ENCODE measurements at places on chromosomes 3 and 15.

- peak; percentile 57 for DNase-seq
Observed at GRCh38 chr15:71532994-71533393, 277.4 kb upstream of the NR2E3 start.

DNA sequence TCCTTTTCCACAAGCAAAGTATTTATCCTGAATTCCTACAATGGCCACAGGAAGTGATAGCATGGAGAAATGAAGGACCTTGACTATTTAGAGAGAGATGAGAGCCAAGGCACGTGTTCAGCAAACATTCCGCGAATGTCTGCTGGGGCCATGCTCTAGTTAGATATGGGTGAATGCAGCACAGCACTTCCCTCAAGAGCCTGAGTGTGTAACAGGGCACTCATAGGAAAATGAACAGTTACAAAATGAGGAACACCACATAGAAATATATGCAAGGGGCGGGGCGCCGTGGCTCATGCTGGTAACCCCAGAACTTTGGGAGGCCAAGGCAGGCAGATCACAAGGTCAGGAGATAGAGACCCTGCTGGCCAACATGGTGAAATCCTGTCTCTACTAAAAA is 406.9 kb downstream of the NR2F2 start:
- DNase-seq, result peak; percentile 15

DNA sequence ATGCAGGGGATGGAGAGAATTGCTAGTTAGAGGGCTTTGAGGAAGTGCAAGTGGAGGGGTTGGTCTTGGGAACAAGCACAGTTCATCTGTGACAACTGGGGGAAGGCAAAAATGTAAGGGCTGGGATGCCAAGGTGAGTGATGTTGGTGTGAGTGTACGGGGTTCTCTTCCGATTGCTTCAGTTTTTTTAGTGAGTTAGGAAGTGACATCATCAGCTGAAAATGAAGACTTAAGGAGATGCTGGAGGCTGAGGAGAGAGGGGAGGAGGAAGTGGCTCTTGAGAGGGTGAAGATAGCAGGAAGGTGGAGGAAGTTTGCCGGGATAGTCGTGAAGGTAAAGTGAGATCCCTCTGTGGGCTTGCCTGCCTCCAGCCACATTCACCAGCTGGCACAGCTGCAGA is 12.7 kb downstream of the TICRR start:
- DNase-seq, result peak; percentile 53

DNA sequence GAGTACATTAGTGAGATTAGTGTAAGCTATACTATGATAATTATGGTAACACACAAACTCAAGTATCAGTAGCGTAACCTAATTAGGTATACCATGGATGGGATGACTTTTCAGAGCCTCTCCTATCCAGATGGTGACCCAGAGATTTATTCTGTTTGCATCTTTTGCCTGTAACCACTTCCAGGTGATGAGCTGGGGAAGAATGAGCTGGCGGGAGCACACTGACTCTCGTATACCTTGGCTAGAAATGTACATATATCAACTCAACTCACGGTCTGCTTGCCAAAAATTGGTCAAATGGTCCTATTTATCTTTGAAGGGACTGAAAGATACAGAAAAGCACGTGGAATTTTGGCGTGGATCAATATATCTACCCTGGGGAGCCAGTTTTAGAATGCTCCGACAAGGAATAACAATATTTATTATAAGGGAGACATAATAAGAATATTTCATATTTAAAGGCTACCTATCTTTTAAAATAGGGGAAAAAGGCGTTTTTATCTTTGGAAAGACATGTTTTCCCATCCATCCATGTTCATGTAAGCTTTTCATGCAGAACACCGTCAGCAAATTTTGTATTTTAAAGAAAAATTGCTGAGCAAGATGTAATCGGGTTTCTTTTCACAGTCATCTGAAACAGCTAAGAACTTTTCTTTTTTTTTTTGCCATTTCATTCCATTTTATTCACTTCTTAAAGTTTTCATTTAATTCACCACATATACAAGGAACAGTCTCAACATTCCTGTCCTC is 502.6 kb upstream of the CBLB start:
- no peak for DNase-seq

GRCh38 chr3:46070595-46071093 is 43.4 kb upstream of the XCR1 start:
- DNase-seq, result no peak

DNA sequence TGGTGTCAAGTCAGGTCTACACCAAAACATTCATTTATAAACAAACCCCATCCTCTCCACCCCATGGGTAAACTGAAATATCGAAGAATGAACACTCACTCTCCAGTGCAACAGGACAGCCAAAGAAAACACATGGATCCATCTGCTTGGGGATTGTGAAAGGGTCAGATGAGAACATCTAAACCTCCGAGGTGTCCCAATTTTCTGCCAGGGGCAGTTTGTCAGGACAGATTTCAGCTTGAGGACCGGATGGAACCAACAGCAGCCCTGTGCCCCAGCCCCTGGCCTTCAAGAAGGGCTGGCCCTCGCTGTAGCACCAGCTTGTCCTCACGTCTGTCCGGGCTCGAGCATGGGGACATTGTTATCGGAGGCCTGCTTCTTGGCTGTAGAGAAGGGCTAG is 45.5 kb downstream of the PCSK6 start:
- no peak for DNase-seq

Measured in choroid plexus epithelial cell (primary cell).